ENCODE measurements at places on chromosomes 13 and 19. TPM values are rescaled to one million over a fixed set of nuclear protein-coding genes. Genes with fewer than 3 reads are reported as not detected.

ZNF560 gene
- not detected for total RNA-seq

ZNF492 gene
- 0.13 TPM for total RNA-seq

FAM83E gene
- total RNA-seq: not detected

ZNF90 gene
- 1.0 TPM for total RNA-seq

UBE2S gene
- total RNA-seq: 400 TPM

GFY gene
- not detected for total RNA-seq

AMER2 gene
- under 0.01 TPM for total RNA-seq

OR7D4 gene
- total RNA-seq: not detected

Measured in mesangial cell (primary cell).